NCI-H1417 (cell line): ENCODE measurements at places on chromosomes 7 and 10.

DNA sequence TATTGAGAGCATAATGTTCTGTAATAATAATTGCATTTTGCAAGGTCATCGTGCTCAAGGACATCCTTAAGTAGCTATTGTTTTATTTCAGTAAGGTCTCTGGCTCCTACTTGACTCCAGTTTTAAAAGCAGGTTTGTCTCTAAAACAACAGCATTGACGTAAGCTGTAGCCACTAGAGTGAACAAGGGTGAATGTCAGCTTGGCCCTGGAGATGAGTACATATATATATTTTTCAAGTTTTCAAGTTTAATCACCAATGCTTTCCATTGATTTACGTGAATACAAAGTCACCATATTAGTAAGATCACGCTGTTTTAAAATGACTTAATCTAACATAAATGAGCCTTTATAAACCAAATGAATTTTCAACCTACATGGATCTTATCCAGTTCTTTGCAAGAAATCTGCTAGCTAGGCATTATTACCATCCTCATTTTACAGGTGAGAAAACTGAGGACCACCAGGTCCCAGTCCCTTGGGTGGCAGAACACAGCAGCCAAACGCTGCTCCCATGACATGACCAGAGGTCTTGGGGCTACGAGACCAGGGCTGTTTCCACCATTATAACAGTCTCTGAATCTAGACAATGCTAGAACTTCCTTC is 57.2 kb upstream of the ELMO1 start:
- no peak for DNase-seq

GRCh38 chr7:85630904-85631600 is 444.2 kb upstream of the SEMA3D start:
- peak; percentile 74 for DNase-seq

GRCh38 chr7:115300231-115300870 is 378.5 kb downstream of the MDFIC start:
- DNase-seq, result no peak

DNA sequence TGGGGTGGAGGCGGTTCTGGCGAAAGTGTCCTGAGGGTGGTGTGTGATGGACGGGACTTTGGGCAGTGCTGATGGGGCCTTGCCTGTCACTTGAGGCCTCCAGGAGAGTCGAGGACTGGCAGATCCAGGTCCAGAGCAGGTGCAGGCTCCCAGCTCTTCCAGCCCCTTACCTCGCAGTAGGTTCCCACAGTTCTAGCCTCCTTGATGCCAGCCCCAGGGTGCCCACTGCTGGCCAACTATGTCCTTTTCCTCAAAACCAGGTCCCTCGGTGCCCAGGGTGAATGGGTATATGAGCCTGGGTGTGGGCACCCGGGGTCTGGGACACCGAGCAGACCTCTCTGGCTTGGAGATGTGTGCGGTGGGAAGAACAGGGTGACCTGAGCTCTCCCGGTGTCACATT is 8.3 kb downstream of the FAM20C start:
- no peak for DNase-seq

GRCh38 chr10:90354914-90355313 is 502.9 kb downstream of the HTR7 start:
- DNase-seq, result no peak

GRCh38 chr10:122333037-122333436 is 41.5 kb upstream of the PLEKHA1 start:
- no peak for DNase-seq

DNA sequence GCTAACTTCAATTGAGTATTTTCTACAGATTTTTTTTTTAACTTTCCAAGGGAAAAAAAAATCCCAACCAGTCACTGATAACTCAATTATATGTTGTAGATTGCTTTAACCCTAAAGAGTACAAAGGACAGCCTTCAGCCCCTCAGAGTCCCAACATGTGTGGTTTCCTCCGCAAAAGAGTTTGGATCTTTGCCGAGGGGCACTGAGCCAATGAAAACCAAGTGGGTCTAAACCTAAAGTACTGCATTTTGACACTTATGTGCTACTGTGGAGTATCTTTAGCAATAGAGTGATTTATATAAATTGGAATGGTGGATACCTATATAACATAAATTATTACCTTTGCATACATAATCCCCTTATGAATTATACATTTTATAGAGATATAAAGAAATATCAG is 91.5 kb downstream of the SEMA3D start:
- no peak for DNase-seq

GRCh38 chr7:113410796-113411195 is 292.4 kb upstream of the SMIM30 start:
- DNase-seq, result no peak

- no peak for DNase-seq
Observed at GRCh38 chr10:26486304-26486703, 48.2 kb downstream of the APBB1IP start.

DNA sequence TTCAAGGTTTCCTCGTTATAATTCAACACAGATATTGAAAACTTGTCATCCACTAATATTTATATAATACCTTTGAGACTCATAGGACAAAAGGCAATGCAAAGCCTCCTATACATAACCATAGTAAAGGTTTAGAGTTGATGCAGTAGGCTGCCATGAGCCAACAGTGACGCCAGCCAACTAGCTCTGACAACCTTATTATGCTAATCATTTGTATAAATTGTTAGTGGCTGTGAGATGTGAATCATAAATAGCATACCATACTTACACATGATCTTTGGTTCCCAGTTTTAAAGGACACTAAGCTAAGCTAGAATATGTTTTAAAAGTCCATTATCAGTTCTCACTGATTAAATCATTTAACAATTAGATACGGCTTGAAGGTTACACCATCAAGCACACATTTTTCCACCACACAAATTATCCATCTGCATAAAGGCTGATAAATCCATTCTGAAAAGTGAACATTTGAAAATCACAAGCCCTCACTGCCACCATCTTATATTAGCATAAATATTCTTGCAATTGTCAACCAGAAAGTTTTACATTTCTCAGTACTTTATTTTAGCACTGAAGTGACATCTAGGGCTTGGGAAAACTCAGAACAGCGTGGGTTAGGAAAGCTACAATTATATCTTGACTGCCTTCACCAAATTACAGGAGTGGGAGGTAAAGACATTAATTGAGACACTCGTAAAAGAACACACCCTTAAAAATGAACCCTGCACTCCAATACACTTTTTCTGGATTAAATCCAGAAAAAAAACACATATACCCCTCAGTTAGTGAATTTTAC is 30.7 kb downstream of the COA1 start:
- DNase-seq, result no peak

DNA sequence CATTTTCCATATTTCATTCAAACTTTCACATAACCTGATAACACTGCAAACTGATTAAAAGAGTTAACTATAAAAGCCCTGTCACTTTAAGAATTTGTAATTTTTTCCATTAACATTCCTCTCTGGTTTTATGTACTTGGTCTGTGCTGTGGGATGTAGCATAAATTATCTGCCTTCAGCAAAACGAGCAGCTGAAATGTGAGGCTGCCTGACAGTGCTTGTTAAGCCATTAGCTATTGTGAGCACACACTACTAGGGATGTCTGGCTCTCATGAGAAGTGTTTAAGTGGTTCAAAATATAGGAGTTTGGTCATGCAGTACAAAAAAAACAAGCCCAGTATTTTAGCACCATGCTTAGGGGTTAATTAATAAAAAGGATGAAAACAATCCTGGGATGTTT is 63.0 kb downstream of the HOXA1 start:
- peak; percentile 95 for DNase-seq

- peak; percentile 63 for DNase-seq
Observed at GRCh38 chr10:62082729-62083411, 181.4 kb downstream of the ARID5B start.

DNA sequence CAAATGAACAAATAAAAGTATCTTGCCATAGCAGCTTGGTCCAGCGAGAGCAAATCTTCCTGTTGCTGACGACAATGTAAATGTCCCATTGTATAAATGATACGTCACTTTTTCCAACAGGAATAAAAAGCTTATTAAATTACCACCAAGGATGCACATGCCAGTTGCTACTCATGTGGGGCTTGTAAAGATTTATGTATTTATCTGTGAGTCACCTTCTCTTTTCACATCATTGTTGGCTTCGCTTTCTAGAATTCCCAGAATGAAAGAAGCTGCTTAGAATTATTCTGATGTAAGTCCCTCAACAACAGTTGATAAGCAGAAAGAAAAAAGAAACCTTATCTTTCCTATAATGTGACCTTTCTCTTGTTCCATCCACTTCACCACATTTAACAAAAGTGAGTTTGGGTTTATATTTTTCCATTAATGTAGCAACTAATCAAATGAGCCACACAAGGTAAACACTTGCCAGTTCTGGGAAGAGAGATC is 22.4 kb downstream of the DNAJC12 start:
- no peak for DNase-seq

DNA sequence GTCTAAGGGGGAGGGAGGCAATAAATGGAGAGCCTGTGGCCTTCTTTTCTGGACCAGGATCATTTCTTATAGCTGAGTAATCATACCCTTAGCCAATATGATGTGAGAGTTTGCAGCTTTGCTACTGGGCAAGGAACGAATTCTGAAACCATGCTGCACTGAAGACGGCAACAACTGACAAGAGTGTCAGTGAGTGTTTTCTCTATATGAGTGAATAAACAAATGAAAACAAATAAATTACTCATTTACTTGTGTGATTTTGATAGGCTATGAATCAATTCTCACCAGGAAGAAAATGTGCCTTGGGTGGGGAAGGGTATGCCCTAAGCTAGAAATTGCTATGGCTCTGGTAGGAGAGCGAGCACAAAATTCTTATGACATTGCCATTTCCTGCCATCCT is 79.4 kb upstream of the LRRN3 start:
- DNase-seq, result no peak

- no peak for DNase-seq
Observed at GRCh38 chr7:28418311-28418710, 6.0 kb downstream of the CREB5 start.
